ENCODE measurements at places on chromosomes 2 and 18.

DNA sequence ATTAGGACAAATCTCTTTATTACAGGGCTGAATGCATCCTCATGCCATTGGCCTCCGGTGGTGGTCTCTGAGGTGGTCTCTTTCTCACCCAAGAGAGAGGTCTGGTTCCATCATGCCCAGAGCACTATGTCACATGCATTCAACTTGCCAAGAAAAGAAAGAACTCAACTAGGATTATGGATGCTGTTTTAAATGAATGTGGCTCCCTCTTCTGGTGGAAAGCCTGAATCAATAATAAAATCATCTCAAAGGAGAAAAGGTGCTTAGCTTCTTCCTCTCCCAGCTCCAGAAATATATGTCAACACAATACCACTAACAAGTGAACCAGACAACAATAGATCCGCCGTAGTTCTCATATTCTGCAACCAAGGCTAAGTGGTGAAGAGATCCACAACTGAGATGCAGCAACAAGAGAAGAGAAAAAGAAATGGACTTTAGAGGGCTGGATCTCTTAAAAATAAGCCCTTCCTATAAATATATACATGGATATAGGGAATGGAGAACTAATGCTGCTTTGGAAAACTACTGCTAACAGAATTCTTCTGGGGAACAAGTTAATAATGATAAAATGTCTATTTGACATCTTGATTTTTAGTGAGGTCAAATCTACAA, 396.8 kb downstream of the NCKAP5 start:
- DNase-seq, result peak; percentile 71

DNA sequence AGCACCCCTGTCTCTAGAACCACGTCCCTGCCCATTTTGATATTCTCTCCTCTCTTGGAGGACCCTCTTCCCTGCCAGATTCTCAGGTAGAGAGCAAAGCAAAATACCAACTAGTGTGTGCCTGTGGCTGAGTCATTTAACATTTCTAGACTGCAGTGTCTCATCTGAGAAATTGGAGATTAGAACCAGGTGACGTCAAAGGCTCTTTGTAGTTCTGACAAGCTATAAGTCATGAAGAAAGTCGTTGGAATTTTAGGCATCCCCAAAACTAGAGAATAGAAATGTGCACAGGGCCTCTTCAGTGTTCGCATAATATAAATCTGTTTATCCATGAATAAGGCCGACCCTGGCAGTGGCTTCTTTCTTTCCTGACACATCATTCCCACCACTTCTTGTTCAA, 74.4 kb upstream of the TANC1 start:
- DNase-seq, result peak; percentile 84

GRCh38 chr2:11615209-11615608, 54.8 kb downstream of the NTSR2 start:
- no peak for DNase-seq

- peak; percentile 56 for DNase-seq
These were observed 25.6 kb downstream of the ZNF407 start for GRCh38 chr18:74623047-74623816.

GRCh38 chr18:9184998-9185613, 48.5 kb downstream of the ANKRD12 start:
- no peak for DNase-seq

GRCh38 chr2:135986507-135986906, 1.1 kb upstream of the DARS1 start:
- no peak for DNase-seq

All from GM23248 (cell line).